Effector memory CD4-positive, alpha-beta T cell (primary cell): ENCODE measurements at places on chromosomes 2 and 18.
A peak's percentile ranks its signal among the peaks of the same experiment; 100 is the strongest.

GRCh38 chr2:5352286-5352685 lies 339.9 kb upstream of the SOX11 start:
- H3K4me3 ChIP-seq: no peak overlapping the region
- no peaks in the 10 kb centered on the region for H3K4me1 ChIP-seq
- H3K27me3 ChIP-seq: no peaks in the 10 kb centered on the region
- no peak for DNase-seq
- H3K36me3 ChIP-seq: no peaks in the 10 kb centered on the region

DNA sequence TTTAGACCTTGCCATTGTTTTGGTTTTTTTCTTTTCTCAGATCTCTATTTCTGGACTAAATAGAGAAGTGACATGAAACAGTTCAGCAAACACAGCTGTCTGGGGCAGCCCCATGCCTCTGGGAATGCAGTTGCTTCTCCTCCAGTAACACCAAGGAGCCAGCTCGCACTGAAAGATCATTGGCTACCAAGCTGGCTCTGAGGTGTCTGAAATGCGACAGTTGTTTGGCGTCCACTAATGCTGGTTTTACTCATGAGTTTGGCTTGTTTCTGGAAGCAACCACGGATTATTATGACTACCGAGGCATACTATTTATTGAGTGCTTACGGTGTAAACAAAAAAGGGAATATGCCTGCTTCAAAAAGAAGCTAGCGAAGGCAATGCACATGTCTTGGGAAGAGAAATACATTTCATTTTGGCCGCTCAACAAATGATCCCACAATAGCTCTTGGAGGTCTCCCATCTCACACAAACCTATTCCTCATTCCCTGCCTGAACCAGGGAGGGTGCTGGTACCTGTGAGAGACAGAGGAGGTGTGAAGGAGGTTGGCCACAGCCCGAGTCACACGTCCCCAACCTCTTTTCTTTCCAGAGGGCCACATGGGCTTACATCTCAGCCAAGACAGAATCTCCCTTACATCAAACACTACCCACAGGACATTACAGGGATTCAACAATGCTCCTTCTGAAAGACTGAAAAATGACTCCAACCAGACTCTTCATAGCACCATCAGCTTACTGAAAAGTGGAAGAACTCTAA lies 37.5 kb upstream of the NEB start:
- DNase-seq: no peak
- no peak overlapping the region for H3K27ac ChIP-seq
- H3K27me3 ChIP-seq: no peaks in the 10 kb centered on the region
- no peaks in the 10 kb centered on the region for H3K36me3 ChIP-seq
- H3K4me3 ChIP-seq: no peak overlapping the region

DNA sequence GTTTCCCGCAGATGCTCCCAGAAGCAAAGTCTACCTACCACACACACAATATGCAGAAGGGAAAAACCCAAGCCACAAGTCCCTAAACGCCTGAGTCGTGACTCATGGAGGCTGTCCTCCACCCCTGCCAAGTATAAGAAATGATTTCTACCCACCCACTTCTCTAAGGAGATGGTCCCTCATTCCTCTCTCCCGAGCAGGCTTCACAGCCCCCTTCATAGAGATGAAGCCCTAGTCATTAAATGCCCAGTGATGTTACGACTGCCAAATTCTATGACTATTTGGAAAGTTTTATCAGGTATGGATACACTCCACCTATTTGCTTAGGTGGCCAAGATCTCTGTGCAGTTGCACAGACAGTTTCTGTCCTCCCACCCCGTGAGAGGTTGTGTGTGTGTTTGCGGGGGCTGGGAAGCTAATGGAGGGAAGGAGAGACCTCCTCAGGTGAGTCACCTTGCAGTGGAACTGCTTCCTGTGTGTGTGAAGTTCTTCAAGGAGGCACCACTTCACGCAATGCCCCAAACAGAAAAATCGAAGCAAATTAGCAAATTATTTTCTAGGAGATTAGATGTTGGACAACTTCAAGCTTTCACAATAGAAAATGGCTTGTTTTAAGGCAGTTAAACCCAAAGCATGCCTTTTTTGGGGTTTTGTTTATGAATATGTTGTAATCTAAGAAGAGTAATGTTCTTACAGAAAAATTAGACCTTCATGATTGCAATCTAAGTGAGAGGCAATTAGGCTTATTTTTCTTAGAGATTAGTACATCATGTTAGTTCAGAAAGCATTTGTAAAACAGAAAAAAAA lies 175.2 kb downstream of the TGIF1 start:
- DNase-seq: peak; percentile 51
- no peak overlapping the region for H3K27ac ChIP-seq
- H3K4me3 ChIP-seq: no peak overlapping the region
- no peaks in the 10 kb centered on the region for H3K36me3 ChIP-seq
- no peaks in the 10 kb centered on the region for H3K27me3 ChIP-seq
- peaks cover 16% of the 10 kb centered on the region for H3K4me1 ChIP-seq

DNA sequence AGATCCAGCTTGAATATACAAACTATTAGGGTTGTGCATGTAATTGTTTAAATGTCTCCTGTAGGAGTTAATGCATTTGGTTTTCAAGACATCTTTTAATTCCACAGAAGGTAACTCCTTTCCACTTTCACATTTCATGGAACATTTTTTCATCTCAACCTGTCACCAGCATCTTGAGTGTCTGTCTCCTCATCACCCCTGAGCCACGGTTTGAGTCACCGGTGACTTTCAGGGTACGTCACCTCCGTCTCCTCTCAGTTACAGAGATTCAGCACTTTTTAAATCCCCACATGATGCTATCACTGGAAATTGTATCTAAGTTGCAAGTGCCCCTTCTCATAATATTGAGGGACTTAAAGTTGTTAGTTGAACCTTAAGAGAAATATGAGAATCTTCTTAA lies 25.3 kb downstream of the GPR55 start:
- no peaks in the 10 kb centered on the region for H3K36me3 ChIP-seq
- no peak overlapping the region for H3K4me3 ChIP-seq
- no peaks in the 10 kb centered on the region for H3K27me3 ChIP-seq
- DNase-seq: no peak
- H3K4me1 ChIP-seq: peaks cover under 1% of the 10 kb centered on the region

GRCh38 chr2:240213226-240213475 lies 72.7 kb upstream of the OTOS start:
- H3K4me3 ChIP-seq: no peak overlapping the region
- H3K4me1 ChIP-seq: no peaks in the 10 kb centered on the region
- H3K27me3 ChIP-seq: no peaks in the 10 kb centered on the region

DNA sequence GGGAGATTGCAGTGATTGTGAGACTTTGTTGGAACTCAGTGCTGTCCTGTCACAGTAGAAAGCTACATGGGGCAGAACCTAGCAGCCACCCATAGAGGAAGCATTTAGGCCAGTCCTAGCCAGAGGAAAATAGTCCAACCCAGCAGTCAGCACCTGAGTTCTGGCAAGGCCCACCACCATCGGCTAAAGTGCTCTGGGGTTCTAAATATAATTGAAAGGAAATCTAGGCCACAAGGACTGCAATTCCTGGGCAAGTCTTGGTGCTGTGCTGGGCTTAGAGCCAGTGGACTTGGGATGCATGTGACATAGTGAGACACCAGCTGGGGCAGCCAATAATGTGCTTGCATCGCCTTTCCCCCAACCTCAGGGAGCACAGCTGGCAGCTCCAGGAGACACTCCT lies 28.9 kb upstream of the ACTR2 start:
- no peak for DNase-seq
- no peaks in the 10 kb centered on the region for H3K27me3 ChIP-seq
- H3K4me1 ChIP-seq: no peaks in the 10 kb centered on the region
- H3K4me3 ChIP-seq: no peak overlapping the region
- H3K36me3 ChIP-seq: no peaks in the 10 kb centered on the region
- no peak overlapping the region for H3K27ac ChIP-seq

DNA sequence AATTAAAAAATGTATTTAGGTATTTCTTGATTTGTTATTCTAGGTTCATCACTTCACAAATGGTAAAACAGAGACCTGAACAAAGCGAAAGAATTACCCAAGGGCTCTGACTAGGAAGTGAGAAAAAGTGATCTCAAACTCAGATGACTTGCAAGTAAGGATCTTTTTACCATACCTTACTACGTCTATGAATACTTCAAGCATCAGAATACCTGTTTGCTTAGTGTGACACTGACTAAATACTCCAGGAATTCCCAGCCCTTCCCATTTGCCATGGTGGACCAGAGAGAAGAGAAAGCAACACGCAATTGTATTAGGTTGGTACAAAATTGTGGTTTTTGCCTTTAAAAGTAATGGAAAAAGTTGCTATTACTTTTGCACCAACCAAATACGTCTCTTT lies 35.8 kb upstream of the FIGN start:
- H3K36me3 ChIP-seq: no peaks in the 10 kb centered on the region
- no peaks in the 10 kb centered on the region for H3K4me1 ChIP-seq
- H3K27ac ChIP-seq: no peak overlapping the region
- no peak overlapping the region for H3K4me3 ChIP-seq

- H3K36me3 ChIP-seq: no peaks in the 10 kb centered on the region
- no peaks in the 10 kb centered on the region for H3K27me3 ChIP-seq
- no peak overlapping the region for H3K4me3 ChIP-seq
- no peaks in the 10 kb centered on the region for H3K4me1 ChIP-seq
Observed at GRCh38 chr2:225165052-225165451, 122.8 kb upstream of the DOCK10 start.

DNA sequence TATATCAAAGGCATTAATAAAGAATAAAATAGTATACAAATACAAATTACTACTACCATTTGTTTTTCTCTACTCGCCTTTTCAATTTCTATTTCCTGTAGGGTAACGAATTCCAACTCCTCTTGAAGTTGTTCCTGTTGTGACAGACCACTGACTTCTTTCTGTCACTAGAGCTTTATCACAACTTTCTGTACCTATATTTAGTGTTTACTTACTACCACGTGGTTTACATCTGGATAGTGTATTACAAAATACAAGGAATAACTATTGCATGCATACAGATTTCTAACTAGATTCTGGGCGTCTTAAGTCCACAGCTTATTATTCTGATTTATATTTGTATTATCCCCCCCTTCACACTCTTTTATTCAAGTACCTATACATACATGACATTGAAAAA lies 22.3 kb downstream of the NBAS start:
- H3K27me3 ChIP-seq: no peaks in the 10 kb centered on the region
- H3K27ac ChIP-seq: no peak overlapping the region
- H3K36me3 ChIP-seq: peaks cover 14% of the 10 kb centered on the region
- H3K4me3 ChIP-seq: no peak overlapping the region
